EL (cell line): ENCODE measurements at places on chromosomes 16 and 17.
A peak's percentile ranks its signal among the peaks of the same experiment; 100 is the strongest.

GRCh38 chr17:60524463-60525327 is 1.3 kb downstream of the APPBP2 start:
- DNase-seq: peak; percentile 18

GRCh38 chr16:65176603-65177002 is 54.7 kb upstream of the CDH11 start:
- peak; percentile 74 for DNase-seq

GRCh38 chr17:83068641-83069570 is 10.5 kb upstream of the METRNL start:
- no peak for DNase-seq

- no peak for DNase-seq
Observed at GRCh38 chr17:39271546-39271945, 45.8 kb upstream of the STAC2 start.

DNA sequence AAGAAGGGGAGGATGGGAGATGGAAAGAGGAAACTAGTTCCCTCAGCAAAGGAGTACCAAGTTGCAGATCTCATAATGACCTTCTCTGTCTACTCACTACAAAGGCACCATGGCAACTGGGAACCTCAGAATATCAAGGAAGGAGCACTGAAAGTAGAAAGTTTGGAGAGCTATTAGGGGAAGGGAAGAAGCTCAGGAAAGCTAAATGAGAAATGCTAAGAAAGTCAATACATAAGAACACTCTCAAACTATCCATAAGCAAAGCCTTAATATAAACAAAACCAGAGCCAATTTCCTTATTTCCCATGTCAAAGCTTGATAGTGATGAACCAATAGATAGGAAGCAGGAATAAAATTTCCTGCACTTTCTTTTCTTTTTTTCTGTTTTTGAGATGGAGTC is 57.9 kb upstream of the C17orf78 start:
- no peak for DNase-seq

DNA sequence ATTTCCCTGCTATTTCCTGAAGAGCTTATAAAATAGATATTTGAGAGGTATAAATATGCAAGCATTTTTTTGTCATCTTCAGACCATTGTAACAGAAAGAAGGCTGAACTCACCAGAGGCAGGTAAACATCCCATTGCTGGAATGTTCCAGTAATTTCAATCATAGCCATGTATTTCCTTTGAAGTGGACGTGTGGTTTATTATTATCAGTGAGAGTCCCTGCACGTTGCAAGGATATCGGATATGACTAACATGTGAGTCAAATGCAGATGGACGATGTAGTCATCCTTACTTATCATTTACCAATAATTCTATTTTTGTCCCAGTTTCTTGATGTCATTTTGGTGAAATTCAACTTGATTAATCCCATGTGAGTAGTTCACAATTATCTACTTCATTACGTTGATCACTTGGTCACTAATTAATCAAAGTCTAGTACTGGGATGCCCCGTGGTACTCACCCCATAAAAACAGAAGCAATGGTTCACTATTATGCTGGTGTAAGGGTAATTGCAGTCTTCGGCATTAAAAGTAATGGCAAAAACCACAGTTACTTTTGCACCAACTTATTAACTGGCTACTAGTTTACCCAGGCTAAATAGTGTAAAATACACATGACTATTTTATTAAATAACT is 89.5 kb downstream of the VAT1L start:
- peak; percentile 66 for DNase-seq

- DNase-seq: no peak
Observed at GRCh38 chr17:59533694-59534093, 31.7 kb upstream of the DHX40 start.
